ENCODE measurements at places on chromosomes 4 and X.

DNA sequence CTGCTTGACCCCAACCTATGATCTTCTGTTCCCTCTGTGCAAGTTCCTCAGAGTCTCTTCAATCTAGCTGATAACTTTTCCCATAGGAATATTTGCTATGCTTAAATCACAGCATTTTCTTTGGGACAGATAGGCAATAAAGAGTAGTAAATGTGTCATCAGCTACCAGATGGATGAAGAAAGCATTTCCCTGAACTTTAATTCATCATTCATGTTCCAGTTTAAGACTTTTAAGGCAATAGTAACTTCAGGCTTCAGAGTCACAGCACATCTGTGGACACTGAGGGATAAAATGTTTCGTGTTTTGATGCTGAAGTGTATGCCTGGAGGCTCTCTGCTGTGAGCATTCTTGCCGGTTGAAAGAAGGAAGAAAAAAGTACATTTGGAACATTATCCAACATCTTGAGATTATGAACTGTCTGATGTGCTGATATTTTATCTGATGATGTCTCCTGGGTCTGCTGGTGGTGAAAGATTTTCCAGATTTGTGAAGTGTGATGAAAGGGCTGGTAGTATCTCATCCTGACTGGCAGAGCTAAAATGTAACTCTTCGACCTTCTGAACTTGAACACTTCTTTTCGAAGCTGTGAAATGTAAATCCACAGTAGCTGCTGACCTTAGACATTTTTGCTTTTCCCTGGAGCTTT lies 133.7 kb downstream of the DCLK2 start:
- no peak for DNase-seq

DNA sequence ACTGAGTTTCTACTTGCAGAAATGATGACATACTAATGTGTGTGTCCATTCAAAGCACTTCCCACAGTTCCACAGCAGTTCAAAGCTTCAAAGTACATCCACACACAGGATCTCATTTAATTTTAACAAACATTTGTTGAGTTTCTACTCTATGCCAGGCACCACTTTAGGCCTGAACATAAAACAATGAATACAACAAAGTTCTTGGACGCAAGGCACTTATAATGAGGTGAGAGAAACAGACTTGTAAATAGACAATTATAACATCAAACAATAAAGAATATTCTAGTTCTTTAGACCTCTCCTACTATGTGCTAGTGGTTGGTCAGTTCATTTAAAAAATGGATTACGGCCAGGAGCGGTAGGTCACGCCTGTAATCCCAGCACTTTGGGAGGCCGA lies 82.0 kb upstream of the SPANXB1 start:
- DNase-seq, result no peak

- DNase-seq, result no peak
Measured at GRCh38 chrX:130552444-130553073, 150.8 kb downstream of the RBMX2 start.

DNA sequence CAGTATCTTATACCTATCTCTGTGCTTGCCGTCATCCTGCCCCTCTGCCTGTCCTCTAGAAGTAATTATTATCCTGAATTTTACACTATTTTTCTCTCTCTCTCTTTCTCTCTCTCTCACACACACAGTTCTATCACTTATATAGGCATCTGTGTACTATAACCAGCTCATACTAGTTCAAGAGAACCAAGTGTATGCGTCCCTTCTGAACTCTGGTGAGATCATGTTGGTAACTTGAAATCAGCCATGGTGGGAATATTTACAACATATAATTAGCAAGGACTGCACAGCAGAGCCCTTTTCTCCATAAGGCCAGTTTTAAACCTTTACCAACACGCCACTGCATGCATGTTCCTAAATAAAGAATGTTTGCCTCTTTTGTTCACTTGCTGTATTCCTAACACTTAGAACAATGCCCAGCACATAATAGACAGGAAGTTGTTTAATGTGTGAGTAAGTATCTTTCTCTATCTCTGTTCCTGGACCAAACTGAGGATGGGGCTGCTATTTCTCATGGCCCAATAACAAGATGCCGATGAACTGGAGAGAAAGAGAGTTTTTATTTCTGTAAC lies 51.1 kb upstream of the IL21 start:
- no peak for DNase-seq

- DNase-seq, result no peak
Measured at GRCh38 chr4:158532556-158533231, 11.0 kb downstream of the RXFP1 start.

GRCh38 chrX:72687396-72687795 lies 26.7 kb downstream of the PHKA1 start:
- no peak for DNase-seq

- DNase-seq, result no peak
Measured at GRCh38 chrX:68894142-68894512, 65.3 kb downstream of the EFNB1 start.

All from osteocyte (in vitro differentiated cells).